ENCODE measurements at places on chromosomes 13 and 19. TPM values are rescaled to one million over a fixed set of nuclear protein-coding genes. Genes with fewer than 3 reads are reported as not detected.

DNA sequence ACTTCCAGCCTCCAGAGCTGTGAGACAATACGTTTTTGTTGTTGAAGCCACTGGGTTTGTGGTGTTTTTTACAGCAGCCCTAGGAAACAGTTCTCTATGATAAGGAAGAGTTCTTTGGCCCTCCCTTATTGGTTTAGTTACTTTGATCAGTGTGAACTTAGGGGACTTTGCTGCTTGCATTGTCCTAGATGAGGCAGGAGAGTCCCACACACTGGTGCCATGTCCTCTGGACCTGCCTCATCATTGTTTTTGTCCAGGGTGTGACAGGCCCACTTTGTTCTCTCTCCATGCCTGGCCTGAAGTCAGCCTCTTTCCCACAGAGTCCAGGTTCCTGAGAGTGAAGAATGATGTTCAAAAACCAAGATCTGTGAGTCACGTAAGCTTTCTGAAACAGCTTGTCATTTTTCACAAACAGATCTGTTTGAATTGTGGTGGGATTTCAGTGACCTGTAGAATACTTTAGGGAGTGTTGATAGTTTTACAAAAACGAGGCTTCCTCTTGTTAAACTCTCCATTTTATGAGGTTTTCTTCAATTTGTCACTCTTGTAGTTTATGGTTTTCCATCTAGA, 63.8 kb downstream of the ING1 start:
- H3K27ac ChIP-seq, result no peak overlapping the region
- no peak for DNase-seq
- H3K4me3 ChIP-seq, result no peak overlapping the region
- no peaks in the 10 kb centered on the region for H3K36me3 ChIP-seq
- H3K27me3 ChIP-seq, result no peaks in the 10 kb centered on the region

DNA sequence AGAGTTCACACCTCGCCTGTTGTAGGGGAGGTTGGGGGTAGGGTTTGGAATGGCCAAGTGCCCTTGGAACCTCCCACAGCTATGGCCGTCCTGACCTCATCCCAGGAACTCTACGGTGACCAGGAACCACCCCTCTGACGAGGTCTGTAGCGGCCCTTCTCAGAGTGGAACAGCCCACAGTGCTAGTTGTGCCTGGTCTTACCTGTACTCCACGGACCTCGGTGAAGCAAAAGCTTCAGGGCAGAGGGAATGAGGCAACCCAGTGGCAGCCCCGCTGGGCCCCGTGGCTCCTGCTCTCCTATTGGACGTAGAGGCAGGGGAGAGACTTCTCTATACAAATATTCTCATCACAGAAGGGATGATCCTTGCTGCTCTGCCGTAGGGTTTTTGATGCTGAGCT, 7.1 kb downstream of the TSSK6 start:
- H3K4me1 ChIP-seq, result no peaks in the 10 kb centered on the region
- DNase-seq, result no peak
- H3K36me3 ChIP-seq, result peaks cover 16% of the 10 kb centered on the region
- no peak overlapping the region for H3K4me3 ChIP-seq

ERICH6B gene
- not detected for total RNA-seq

DNA sequence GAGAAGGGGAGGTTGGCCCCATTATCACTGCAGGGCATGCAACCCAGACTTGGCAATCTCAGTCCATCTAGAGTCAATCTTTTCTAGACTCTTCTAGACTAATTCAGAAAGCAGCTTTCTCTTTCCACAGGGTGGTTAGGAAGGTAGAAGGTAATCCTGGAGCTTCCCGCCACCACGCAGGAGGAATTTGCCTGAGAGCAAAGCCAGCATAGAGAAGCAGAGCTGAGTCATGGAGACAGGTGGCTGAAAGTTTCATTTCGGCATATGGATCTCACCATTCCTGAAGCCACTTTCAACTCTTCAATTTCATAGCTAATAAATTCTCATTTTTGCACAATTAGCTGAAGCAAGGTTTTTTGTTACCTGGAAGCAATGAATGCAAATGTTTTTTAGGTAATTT, 29.0 kb upstream of the FFAR2 start:
- H3K27me3 ChIP-seq, result no peaks in the 10 kb centered on the region
- H3K4me1 ChIP-seq, result no peaks in the 10 kb centered on the region
- H3K27ac ChIP-seq, result no peak overlapping the region
- H3K4me3 ChIP-seq, result no peak overlapping the region
- no peak for DNase-seq

PGLYRP1 gene
- total RNA-seq, result not detected

TEKTIP1 gene
- total RNA-seq, result not detected

DNA sequence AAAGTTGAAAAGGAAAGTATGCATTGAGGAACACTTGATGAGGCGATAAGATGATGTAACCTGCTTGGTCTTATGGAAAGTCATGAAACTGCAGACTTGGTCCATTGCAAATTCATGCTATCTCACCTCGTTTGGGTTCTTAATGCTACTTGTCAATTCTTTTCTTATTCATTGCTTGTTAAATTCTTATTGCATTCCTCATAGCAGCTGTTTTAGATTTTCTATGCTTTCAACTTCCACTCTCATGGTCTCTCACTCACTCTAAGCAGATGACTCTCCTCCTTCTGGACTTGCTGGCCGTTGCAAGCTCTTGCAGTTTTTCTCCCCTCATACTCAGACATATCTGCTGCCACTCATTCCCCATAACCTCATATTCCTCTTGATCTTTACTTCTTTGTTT, 67.8 kb upstream of the CSNK1A1L start:
- no peaks in the 10 kb centered on the region for H3K4me1 ChIP-seq
- no peak overlapping the region for H3K4me3 ChIP-seq
- DNase-seq, result no peak
- H3K27me3 ChIP-seq, result no peaks in the 10 kb centered on the region

RNF113B gene
- total RNA-seq, result not detected

VSTM2B gene
- total RNA-seq, result not detected

DNA sequence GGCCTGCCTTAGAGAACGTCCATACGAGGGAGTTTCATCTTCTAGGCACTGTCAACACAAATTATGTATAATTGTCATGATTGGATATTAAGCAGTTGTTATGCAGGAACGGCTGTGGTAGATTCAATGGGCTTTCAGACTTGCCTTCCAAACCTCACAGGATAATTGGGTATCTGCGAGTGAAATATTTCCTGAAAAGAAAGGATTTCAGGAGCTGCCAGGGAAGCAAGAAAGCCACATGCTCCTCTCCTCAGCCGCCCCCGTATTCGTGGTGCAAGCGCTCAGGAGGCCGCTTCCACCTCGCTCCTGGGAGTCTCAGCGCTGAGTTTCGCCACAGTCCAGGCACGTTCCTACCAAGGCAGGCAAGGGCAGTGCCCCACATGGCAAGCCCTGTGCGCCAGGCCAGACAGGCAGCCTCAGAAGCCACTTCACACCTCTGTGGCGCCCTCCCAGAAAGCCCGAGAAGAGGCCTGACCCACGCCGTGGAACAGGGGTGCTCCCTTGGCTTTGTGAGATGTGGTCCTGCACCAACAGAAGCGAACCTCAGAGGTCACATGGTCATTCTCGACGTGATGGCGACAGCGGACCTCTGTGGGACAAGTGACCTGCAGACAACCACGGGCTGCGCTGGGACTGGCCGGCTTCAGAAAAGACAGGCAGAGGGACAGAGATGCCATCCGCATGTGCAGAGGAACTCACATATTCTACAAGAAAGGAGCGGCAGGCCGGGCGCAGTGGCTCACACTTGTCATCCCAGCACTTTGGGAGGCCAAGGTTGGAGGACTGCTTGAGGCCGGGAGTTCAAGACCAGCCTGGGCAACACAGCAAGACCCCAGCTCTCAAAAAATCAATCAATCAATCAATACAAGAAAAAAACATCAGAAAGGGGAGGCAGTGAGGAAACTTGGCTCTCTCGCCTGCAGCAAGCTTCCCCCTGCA, 41.4 kb downstream of the CEBPG start:
- no peak overlapping the region for H3K27ac ChIP-seq
- H3K36me3 ChIP-seq, result no peaks in the 10 kb centered on the region
- no peaks in the 10 kb centered on the region for H3K4me1 ChIP-seq

ZNF582 gene
- total RNA-seq, result 2.1 TPM

PRSS57 gene
- not detected for total RNA-seq

GRCh38 chr13:35769812-35770211, 293.3 kb upstream of the MAB21L1 start:
- no peaks in the 10 kb centered on the region for H3K36me3 ChIP-seq
- no peaks in the 10 kb centered on the region for H3K27me3 ChIP-seq
- DNase-seq, result no peak
- no peak overlapping the region for H3K27ac ChIP-seq
- no peak overlapping the region for H3K4me3 ChIP-seq

DNA sequence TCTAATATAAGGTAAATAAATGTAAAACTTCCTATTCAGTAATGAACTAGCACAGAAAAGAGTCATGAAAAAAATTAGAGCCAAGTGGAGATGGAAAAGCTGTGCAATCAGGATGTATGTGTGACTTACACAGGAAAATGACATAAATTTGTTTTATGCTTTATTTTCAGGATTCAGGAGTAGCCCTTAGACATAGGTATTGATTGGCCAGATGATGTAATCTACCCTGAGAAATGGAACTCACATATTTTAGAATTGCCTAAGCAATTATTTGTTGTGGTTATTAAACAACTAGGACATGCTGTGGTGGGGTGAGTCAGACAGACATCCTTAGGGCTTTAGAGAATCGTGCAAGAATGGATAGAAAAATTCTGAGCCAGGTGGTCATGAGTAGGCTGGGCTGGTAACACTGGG, 110.6 kb downstream of the PCDH9 start:
- no peaks in the 10 kb centered on the region for H3K36me3 ChIP-seq
- no peaks in the 10 kb centered on the region for H3K4me1 ChIP-seq
- H3K27ac ChIP-seq, result no peak overlapping the region
- H3K4me3 ChIP-seq, result no peak overlapping the region
- DNase-seq, result no peak

- H3K4me3 ChIP-seq, result no peak overlapping the region
- no peaks in the 10 kb centered on the region for H3K36me3 ChIP-seq
- H3K27ac ChIP-seq, result no peak overlapping the region
- H3K27me3 ChIP-seq, result no peaks in the 10 kb centered on the region
These were observed 26.8 kb downstream of the STARD13 start for GRCh38 chr13:33258808-33259193.

DNA sequence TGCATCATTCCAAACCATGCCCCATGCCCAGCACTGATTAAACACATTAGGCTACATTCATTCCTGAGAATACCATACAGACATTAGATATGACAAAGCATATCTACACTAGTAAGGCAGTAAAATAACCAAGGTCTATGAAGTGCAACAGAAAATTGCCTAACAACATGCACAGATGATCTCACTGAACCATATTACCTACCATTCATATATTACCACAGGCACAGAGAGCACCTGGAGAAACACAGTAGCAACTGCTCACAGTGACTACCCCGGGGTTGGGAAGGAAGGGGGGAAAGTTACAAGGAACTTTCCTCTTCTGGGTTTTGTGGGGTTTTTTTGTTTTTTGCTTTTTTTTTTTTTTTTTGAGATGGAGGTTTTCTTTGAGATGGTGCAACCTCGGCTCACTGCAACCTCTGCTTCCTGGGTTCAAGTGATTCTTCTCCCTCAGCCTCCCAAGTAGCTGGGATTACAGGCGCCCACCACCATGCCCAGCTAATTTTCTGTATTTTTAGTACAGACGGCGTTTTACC, 669.6 kb downstream of the UQCRFS1 start:
- no peak for DNase-seq
- H3K4me3 ChIP-seq, result no peak overlapping the region
- H3K27me3 ChIP-seq, result no peaks in the 10 kb centered on the region
- H3K4me1 ChIP-seq, result no peaks in the 10 kb centered on the region
- no peaks in the 10 kb centered on the region for H3K36me3 ChIP-seq

DNA sequence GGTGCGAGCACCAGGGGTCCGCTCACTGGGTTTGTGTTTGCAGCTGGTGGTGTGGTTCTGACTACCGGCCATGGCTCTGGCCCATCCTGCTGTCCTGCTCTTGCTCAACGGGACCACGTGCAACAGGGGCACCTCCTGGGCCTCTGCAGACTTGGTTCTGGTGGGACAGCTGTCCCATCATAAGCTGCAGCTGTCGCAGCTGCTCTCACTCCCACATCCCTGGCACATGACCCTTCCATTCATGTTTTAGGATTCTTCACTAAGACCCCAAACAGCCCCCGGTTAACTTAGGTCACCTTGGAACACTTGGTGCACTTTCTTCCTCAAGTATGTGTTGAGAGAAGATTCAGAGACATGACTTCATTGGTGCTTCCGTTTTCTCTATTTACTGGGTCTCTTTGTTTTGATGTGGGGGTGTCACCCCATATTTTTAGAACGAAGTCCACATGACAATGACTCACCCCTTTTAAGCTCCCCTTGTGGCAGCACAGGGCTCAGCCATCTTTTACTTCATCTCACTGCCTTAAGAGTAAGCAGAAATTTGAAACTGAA, 68.4 kb upstream of the ARHGEF7 start:
- no peak for DNase-seq
- H3K36me3 ChIP-seq, result no peaks in the 10 kb centered on the region
- peaks cover 3% of the 10 kb centered on the region for H3K4me1 ChIP-seq
- no peak overlapping the region for H3K4me3 ChIP-seq

DNA sequence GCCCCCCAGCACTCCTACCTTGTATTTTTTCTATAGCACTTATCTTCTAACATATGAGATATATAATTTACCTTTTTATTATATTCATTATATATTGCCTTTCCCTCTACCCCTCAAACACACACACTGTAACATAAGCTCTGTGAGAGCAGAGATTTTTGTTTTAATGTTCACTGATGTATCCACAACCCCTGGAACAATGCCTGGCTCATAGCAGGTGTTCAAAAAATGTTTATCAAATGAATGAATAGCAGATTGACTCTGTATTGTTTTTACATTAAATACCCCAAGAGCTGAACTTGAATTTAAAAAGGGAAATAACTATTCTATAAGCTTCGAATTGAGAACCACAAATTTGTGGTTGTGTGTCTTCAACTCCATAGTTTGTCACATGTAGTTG, 11.0 kb downstream of the POLR1D start:
- H3K27ac ChIP-seq, result no peak overlapping the region
- no peaks in the 10 kb centered on the region for H3K36me3 ChIP-seq
- H3K4me3 ChIP-seq, result no peak overlapping the region
- H3K4me1 ChIP-seq, result no peaks in the 10 kb centered on the region
- DNase-seq, result no peak

NPAS1 gene
- total RNA-seq, result 0.68 TPM

DNA sequence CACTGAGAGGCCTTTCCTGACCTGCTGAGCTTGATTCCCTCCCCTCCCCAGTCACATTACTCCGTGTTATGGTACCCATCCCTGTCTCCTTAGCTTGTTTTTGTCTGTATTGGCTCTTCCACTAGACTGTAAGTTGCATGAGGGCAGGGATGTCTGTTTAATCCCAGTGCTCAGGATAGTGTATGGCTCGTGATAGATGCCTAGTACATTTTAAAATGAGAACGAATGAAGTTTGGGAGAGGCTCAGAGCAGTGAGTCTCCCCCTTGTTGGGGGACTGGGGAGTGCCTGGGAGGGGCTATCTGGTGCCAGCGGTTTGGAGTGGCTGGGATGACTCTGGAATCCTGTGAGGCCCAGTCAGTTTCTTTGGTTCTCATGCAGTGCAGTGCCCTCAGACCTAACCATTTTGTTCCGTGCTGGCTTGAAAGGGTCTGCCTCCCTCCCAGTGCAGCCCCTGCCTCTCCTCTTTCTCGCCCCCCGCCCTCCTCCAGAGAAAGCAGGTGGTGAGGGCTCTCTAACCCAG, 35.5 kb downstream of the ACTN4 start:
- peaks cover 1% of the 10 kb centered on the region for H3K36me3 ChIP-seq
- peak overlapping the region; percentile 24 for H3K4me3 ChIP-seq
- H3K27ac ChIP-seq, result peak overlapping the region; percentile 100
- peaks cover 64% of the 10 kb centered on the region for H3K4me1 ChIP-seq
- no peaks in the 10 kb centered on the region for H3K27me3 ChIP-seq
